ENCODE measurements at places on chromosomes 6 and 20.

GRCh38 chr20:37538003-37538402 lies 10.3 kb upstream of the BLCAP start:
- no peak for DNase-seq

- DNase-seq: no peak
Measured at GRCh38 chr20:10626896-10627295, 46.9 kb downstream of the JAG1 start.

DNA sequence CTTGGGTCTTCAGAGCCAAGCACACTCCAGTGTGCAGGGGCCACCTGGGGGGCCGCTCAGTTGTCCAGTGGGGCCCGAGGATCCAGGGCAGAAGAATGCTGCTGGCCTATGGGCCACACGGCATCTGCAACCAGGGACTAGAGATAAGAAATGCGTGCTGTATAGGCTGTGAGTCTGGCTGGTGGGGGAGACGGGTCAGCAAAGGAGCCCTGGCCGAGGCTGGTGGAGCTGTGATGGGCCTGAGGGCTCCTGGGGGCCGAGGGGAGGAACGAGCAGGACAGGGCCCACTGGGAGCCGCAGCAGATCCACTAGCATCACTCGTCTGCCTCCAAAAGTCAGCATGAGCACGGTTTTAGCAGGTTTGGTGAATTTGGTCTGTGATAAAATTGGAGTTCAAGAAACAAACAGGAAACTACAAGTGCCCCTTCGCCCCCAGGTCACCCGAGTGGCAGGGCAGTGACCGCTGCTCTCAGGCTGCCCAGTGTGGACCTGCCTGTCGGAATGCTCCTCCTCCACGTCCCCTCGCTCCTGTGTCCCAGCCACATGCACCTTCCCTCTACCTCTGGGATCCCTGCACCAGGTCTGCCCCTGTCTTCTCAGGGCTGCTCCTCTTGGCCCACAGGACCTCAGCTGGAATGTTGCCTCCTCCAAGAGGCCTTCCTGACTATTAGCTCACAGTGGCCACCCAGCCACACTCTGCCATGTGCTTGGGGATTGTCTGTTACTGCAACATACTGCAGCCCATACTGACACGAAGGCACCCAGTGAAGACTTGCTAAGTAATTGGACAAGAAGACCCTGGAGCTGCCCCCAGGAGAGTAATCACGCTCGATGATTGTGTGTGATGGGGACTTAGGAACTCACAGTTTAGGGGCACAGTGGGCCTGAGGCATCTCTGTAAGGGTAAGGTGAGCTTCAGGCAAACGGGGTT lies 10.9 kb downstream of the ACSS1 start:
- DNase-seq: no peak

- no peak for DNase-seq
Measured at GRCh38 chr20:51013577-51014330, 9.2 kb downstream of the KCNG1 start.

DNA sequence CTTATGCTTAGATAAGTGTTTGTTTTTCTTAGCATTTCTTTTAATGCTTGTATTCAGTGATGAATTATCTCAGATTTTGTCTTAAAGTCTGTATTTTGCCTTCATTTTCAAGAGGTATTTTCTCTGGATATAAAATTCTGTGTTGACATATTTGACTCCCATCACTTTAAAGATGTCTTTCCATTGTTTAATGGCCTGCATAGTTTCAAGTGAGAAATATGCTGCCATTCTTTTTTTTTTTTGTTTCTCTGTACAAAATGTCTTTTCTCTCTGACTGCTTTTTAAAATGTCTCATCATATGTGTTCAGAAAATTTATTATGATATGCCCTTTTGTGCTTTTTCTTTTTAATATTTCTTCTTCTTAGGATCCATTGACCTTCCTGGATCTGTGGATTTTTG lies 578.0 kb upstream of the NOX3 start:
- no peak for DNase-seq

- DNase-seq: no peak
Measured at GRCh38 chr6:112087916-112088315, 525 bp downstream of the FAM229B start.

DNA sequence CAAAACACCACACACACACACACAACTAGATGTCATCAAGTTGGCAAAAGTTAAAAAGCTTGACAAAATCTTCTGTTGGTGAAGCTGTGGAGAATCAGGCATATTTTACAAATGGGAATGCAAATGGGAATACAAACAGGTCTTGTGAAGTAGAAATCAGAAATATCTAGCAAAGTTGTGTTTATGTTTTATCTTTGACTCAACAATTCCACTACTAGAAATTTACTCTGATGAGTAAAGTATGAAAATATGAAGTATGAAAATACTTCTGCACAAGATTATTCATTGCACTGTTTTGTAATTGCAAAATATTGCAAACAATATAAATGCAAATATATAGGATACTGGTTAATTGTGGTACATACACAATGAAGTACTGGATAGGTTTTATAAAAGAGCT lies 1166.0 kb upstream of the GJE1 start:
- no peak for DNase-seq

DNA sequence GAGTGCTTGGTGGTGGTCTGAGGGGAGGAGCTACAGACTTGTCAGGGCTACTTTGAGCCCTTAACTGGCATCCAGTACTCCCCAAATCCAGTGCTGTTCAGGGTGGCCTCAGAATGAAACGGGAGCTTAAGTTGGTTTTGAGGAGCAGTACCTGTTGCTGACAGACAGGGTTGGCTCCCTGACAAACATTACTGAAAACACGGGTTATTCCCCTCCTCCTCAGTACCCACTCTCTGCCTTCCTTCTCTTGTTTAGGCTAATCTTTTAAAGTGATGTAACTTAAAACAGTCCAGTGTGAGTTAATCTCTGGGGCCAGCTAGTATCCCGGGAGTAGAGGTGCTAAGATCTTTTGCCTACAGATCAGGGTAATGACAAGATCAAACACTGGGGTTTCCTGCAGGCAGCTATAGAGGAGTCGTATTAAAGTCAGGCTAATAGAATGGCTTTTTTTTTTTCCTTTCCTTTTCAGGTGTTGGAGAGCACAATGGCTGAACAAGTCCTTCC lies 3.7 kb downstream of the TNFAIP3 start:
- no peak for DNase-seq

DNA sequence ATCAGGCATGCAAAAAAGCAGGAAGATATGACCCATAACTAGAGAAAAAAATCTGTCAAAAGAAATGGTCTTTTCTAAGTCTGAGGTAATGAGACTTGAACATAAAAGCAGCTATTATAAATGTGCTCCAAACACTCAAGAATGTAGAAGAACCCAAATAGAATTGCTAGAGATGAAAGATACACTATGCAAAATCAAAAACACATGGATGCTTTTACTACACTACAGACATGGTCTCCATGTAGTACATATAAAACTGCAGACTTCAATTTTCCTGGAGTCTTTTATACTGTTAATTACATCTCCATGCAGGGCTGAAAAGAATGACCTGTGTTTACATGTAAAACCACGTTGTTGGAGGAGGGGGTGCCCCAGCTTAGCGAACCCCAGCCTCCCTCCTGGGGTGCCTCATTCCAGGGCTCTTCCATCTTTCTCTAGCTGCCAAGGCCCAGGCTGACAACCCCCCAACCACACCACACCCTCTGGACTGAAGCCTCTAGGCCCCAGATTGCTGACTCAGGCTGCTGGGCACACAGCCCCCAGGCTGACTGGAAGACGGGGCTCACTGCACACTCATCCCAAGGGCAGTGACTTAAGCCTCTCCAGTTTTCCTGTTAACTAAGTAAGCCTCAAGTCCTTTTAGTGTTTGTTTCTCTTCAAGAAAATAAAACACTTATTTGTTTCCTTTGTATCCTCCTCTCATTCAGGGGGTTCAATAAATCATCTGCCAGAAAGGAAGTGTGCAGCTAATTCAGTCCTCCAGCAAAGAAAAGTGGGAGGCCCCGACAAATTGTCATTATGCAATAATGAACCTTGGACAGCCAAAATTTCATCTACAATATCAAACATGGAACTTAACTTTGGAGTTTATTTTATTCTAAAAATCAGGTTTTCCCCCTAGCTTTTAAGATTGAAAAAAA lies 26.0 kb upstream of the PLAGL1 start:
- DNase-seq: no peak

All from stimulated activated CD8-positive, alpha-beta memory T cell treated with anti-CD3 and anti-CD28 coated beads, Interleukin-7, amount 100 ng/mL, for 4 hours (primary cell).